ENCODE measurements at places on chromosomes 11 and 22.
A peak's percentile ranks its signal among the peaks of the same experiment; 100 is the strongest.

DNA sequence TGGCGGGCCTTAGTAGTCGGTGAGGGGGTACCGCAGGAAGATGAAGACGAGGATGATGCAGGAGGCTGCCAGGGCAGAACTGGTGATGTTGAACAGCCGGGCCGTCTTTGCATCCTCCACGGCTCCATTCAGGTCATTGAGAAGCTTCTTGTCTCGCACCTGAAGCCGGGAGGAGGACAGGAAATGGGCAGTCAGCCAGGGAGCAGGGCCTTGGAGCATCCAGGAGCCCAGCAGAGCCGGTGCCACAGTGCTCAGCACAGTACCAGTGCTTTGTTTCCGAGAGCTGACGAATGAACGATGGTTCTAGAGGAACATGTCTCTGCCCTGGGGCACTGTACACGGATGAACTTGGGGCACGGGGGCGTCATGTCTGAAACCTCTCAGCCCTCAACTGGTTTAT lies 15.1 kb downstream of the IFITM10 start:
- no peak for DNase-seq

DNA sequence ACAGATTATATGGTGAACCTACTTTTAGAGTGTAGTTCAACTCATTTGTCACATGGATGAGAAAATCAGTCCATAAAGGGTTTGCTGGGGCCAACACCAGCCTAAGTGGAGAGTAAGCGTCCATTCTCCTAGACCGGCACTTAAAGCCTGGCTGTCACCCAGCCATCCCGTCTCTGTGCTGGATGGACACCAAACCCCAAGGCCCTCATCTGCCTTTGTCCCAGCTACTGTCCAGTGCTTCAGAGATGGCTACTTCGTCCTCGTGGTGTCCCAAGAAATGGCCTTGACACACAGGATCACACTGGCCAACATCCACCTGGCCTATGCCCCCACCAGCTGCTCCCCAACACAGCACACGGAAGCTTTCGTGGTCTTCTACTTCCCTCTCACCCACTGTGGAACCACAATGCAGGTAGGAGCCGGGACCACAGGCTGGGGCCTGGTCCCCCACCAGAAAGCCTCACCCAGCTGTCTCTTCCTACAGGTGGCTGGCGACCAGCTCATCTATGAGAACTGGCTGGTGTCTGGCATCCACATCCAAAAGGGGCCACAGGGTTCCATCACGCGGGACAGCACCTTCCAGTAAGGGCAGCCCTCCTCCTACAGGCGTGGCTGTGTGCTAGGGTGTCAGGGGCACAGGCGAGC lies 3.5 kb downstream of the ZP1 start:
- no peak for DNase-seq

DNA sequence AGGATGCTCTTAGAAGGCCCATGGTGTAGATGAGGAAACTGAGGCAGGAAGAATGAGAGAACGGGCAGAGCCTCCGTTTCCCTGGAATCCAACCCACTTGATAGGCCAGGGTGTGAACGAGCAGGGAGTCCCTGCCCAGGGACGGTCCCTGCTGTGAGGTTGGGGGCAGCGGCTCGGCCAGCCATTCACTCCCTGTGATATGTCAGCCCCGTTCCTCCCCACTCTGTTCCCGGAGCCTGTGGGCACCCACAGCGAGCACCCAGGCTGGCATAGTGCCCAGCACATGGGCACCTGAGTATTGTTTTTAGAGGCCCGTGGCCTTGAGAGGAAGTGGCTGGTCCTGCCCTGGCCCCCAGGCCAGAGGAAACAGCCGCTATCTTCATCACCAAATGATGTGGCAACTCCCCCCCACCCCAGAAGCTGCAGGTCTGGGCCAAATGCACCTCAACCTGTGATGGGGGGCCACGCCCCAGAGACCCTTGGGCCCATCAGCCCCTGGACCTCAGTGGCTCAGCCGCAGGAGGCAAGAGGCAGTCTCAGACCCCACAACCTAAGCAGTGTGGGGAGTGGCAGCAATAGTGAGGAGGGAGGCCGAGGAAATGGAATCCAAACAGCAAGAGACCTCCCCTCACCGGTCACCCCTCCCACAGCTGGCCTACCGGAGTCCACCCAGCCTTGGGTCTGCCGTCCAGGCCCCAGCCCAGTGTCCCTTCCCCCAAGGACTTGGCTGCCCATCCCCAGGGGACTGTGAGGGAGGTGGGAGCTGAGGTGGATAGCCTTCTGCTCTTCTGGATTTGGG lies 2.1 kb downstream of the ALDH3B1 start:
- DNase-seq, result no peak

- no peak for DNase-seq
Observed at GRCh38 chr22:27097933-27098332, 440.5 kb downstream of the MIAT start.

- DNase-seq, result peak; percentile 9
Observed at GRCh38 chr22:33018232-33018864, 39.8 kb downstream of the SYN3 start.

- no peak for DNase-seq
Observed at GRCh38 chr11:72078477-72078876, 1.9 kb downstream of the NUMA1 start.

GRCh38 chr11:10693509-10694081 lies at the start of gene IRAG1:
Gene IRAG1, minus strand, starts transcription at chr11:10693755. Its CDS starts 153 bp downstream, at chr11:10693602.
- DNase-seq, result no peak

GRCh38 chr11:101003468-101003867 lies 126.1 kb downstream of the PGR start:
- no peak for DNase-seq

- no peak for DNase-seq
Observed at GRCh38 chr11:10473371-10473770, 18.3 kb downstream of the AMPD3 start.

- no peak for DNase-seq
Observed at GRCh38 chr22:32348031-32348611, 9.5 kb upstream of the RFPL3 start.

DNA sequence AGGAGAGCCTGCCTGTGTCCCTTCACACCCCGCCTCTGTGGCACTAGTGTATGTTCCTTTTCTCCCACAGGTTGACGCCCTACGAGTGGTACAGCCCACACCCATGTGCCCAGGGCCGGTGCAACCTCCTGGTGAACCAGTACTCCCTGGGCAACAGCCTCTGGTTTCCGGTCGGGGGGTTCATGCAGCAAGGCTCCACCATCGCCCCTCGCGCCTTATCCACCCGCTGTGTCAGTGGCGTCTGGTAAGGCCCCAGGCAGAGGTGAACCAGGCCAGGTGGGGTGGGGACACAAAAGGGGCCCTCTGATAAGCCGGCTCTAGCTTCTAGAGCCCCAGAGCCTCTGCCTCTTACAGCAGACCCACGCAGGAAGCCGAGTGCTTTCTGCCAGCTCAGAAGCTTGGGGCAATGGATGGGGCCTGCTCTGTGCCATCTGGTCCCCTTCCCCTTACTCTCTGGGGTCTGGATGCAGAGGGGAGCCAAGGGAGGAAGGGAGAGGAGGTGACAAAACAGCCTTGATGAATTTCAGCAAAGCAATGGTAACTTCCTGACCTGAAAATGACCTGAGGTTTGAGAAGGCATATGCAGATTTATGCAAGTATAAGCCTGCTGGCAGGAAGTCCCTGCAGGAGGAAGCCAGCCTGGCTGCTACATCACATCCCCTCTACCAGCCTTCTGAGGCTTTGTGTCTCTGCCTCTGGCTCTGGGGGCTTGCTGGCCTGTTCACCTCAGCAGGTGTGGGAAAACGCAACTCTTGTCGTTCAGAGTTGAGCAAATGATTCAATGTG lies 67.0 kb upstream of the TBCEL start:
- no peak for DNase-seq

GRCh38 chr22:23097412-23098229 lies 27.3 kb downstream of the GNAZ start:
- no peak for DNase-seq

DNA sequence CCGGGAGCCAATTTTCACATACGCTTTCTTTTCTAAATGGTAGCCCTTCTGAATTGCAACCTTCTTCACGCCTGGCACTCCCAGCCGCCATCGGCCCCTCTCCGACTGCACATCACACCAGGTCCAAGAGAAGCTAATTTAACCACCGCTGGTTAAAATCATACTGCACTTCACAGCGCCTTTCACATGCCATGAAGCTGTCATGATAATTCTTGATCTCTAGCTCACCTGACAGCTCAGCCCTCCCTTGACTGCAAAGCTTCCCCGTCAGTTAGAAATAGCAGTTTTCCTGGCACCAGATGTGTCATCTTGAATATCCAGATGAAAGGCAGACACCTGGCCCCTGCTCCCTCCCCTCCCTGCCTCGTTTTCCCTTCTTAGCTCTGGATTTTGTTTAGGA lies 101.4 kb downstream of the ARL14EP start:
- DNase-seq, result no peak

GRCh38 chr11:2942872-2943710 lies 13.9 kb upstream of the PHLDA2 start:
- DNase-seq, result no peak

- no peak for DNase-seq
Observed at GRCh38 chr11:27372164-27372563, 9.1 kb upstream of the CCDC34 start.

DNA sequence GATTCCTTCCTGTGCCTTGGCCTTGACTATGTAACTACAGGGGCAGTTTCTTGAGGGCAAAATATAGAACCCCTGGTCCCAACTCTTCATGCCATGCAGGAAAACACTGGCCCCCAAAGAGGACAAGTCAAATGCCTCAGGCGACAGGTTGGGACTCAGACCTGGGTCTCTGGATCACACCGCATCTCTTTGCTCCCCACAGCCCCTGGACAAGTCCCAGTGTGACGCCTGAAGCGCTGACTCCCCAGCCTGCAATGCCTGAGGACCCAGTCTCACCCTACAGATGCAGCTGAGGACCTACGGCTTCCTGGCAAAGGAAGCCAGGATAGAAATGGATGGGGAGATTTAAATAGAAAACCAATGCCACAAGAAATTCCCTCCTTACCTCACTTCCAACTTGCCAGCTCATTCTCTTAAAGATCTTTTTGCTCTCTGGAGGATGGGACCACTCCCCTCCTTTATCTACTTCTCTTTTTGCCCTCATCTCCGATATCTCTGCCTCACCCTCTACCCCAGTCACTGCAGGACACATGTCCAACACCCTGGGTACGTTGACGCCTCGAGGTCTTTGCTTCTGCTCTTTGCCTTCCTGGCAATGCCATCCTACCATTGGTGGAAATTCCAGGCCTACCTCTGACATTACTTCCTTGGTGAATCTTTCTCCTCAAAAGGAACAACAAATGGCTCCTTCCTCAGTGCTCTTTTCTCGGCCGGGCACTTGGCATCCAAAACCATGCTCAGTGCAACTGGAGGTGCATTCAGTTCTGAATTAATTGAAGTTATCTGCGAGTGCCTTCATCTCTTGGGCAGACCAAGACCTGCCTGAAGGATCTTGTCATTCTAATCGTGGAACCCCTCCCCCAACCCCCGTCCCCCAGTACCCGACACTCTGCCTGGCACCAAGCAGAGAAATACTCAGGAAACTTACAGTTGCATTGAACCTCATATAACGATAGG lies 2.0 kb upstream of the PRDM11 start:
- DNase-seq, result no peak

DNA sequence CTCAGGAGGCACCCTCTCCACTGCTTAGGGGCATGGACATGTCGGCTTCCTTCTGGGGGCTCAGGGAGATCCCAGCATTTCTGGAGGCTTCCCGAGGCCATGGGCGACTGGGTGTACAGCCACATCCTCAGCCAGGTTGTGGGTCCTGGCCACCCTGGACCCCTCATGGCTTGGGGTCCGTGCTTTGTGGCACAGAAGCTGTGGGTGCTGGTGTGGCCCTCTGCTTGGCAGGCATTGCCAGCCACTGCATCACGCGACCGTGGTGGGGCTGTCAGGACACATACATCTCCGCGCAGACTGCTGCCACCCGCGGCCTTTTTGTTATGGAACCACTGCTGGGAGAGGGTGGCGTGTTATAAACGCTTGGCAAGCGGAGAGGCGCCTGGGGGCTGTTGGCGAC lies 1174.9 kb downstream of the BRD1 start:
- DNase-seq, result no peak

GRCh38 chr11:57307666-57308270 lies 17.0 kb downstream of the TNKS1BP1 start:
- no peak for DNase-seq

- no peak for DNase-seq
Observed at GRCh38 chr11:7469351-7469865, 15.9 kb upstream of the OLFML1 start.

GRCh38 chr22:25070956-25071355 lies 118.4 kb downstream of the KIAA1671 start:
- DNase-seq, result no peak

- no peak for DNase-seq
Observed at GRCh38 chr11:73334384-73335203, 26.5 kb downstream of the ARHGEF17 start.

DNA sequence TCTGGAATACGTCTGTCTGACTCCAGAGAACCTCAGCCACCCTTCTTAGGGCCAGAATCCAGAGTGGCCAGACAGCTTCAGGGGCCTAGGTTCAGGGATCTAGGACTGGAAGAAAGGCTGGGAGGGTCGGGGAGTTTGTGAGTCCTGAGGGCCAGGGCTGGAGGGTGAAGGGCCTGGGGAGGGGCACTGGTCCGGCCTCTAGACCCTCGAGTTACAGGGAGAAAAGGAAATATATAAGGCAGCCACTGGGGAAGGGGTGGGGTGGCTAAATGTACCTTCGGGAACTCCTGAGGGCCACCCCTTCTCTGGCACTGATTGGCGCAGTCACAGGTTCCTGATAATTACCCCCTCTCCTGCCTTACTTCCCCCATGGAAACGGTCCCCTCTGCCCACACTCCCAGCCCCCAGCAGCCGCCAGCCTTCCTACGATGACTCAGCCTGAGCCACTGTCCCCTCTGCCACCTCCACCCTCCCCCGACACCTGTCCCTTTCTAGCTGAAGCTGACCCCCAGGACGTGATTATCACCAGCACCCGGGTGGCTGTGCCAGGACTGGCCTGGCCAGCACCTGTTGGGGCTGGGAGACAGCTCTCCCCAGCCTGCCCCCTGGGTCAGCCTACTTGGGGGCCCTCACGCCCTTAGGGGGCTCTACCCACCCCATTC lies 26.4 kb downstream of the MB start:
- DNase-seq, result no peak

DNA sequence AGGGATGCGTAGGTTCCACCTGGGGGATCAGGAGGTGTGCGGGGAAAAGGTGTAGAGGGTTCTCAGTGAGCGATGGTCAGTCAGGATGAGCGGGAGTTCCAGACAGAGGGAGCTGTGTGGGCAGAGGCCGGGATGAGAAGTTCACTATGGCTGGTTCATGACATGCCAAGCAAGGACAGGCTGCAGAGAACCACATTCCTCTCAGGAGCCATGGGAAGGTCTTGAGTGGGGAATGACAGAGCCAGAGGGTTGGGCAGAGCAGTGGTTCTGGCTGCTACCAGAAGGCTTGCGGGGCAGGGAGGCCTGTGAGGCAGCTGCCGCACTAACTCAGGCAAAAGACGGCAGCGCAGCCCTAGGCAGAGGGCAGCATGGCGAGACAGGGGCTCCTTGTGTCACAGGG lies 66.1 kb downstream of the SCUBE1 start:
- no peak for DNase-seq

GRCh38 chr11:107821199-107821927 lies 37.2 kb downstream of the SLC35F2 start:
- no peak for DNase-seq

- no peak for DNase-seq
Observed at GRCh38 chr11:76025068-76025467, 181.2 kb downstream of the WNT11 start.

Data from CD4-positive, alpha-beta T cell treated with Interleukin-15 for 4 hours (primary cell).